ENCODE measurements at places on chromosomes 16 and 17.

- DNase-seq, result no peak
Observed at GRCh38 chr16:15539197-15539596, 103.8 kb downstream of the MARF1 start.

DNA sequence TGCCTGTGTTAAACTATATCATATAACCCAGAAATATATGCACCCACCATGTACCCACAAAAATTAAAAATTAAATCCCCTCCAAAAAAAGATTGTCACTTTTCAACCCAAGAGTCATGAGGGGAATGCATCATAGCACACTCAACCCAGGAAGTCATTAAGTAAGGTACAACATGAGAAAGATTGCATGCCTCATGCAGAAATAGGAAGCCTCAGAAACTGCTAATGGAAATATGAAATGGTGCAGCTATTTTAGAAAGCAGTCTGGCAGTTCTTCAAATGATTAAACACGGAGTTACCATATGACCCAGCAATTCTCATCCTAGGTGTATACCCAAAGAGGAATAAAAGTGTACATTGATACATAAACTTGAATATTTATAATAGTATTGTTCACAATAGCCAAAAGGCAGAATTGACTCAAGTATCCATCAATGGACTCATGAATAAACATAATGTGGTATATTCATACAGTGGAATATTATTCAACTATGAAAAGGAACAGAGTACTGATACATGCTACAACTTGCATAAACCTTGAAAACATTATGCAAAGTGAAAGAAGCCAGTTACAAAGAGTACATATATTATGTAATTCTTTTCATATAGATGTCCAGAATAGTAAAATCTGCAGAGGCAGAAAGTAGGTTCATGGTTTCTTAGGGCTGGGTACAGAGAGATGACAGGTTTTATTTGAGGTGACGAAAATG is 70.4 kb downstream of the TMEM100 start:
- no peak for DNase-seq

GRCh38 chr16:17273142-17273561 is 197.6 kb downstream of the XYLT1 start:
- DNase-seq, result peak; percentile 25

- no peak for DNase-seq
Observed at GRCh38 chr17:42673885-42674754, 2.7 kb downstream of the PLEKHH3 start.

DNA sequence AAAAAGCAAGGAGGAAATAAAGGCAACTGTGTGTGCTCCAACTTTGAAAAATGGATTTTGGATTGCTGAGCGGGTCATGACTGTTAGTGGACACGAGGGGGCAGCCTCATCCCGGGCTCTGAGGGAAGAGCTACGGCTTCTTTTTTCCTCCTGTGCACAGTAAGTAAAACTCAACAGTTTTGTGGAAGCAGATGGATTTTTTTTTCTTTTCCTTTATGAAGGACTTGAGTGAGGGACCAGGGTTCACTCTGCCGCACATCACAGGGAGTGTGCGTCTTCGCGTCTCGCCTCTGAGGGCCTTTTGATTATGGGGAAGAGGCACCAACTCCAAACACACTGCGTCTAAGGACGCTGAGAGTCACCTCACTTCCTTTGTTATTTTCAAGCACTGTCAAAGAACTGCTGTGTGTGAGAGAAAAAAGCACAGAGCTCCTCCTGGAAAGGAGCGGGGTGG is 80.3 kb upstream of the GOT2 start:
- DNase-seq, result no peak

DNA sequence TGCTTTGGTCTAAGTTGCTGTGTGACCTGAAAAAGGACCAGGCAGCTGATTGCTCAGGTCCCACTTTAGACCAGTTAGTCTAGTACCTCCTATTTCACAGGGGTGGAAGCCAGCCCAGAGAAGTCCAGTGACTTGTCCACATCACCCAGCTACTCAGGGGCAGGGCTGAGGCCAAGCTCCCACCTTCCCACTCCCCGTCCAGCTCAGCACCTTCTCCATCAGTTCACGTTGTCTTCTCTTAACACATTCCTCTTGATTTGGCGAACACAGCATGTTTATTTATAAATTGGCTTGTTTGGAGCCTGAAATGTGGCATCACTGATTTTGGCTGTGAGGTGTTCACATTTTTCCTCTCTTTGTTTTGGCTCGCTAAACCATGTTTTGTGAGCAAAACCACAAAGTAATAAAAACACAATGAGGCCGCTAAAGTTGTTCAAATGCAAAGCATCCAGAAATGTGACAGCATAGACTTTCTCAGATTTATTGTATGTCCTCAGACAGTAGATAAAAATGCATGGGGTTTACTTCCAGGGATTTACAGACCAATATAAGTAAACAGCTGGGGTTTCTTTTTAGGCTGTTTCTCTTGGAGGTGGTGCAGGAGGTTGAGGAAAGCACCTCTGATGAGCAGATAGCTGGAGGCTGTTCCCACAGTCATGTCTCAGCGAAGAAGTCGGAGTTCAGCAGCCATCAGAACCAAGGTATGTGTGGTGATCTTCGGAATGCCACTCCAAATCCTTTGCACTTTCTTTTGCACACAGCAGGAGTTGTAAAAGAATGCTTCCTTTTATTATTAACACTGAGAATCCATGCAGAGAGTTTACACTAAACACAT is 88.4 kb downstream of the PLXDC1 start:
- DNase-seq, result no peak

DNA sequence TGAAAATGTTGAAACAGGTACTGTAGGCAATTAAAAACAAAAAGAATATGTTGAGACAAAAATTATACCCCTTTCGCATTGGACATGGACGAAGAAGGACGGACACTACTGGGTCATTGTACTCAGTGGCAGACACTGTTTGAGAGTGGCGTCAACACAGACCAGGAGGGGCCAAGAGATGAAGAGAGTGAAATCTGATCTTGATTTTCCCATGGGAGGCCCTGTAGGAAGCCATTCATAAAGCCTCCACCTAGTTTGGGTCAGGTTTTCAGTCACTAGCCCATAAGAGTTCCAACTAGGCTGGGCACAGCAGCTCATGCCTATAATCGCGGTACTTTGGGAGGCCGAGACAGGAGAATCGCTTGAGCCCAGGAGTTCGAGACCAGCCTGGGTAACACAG is 23.6 kb upstream of the SMURF2 start:
- DNase-seq, result no peak
